ENCODE measurements at places on chromosomes 3 and 15. TPM values are rescaled to one million over a fixed set of nuclear protein-coding genes. Genes with fewer than 3 reads are reported as not detected.

GRCh38 chr15:71349736-71350526 lies 234.7 kb downstream of the THSD4 start:
- no peak overlapping the region for H3K27ac ChIP-seq
- H3K36me3 ChIP-seq, result no peaks in the 10 kb centered on the region
- H3K4me3 ChIP-seq, result no peak overlapping the region
- H3K27me3 ChIP-seq, result no peaks in the 10 kb centered on the region
- DNase-seq, result no peak

GRCh38 chr3:33196538-33196937 lies 22.1 kb downstream of the SUSD5 start:
- no peak for DNase-seq
- no peaks in the 10 kb centered on the region for H3K4me1 ChIP-seq
- no peaks in the 10 kb centered on the region for H3K27me3 ChIP-seq
- no peaks in the 10 kb centered on the region for H3K36me3 ChIP-seq

Gene HRH1
- total RNA-seq, result 0.18 TPM

Gene POTEB
- not detected for total RNA-seq

Gene LRRC2
- total RNA-seq, result 0.32 TPM

Measured in naive thymus-derived CD4-positive, alpha-beta T cell (primary cell).